ENCODE measurements at places on chromosomes 1 and 21.

GRCh38 chr1:159000070-159000409 is 9.7 kb upstream of the IFI16 start:
- DNase-seq: no peak

- no peak for DNase-seq
Measured at GRCh38 chr1:47675047-47675675, 237.3 kb downstream of the FOXD2 start.

DNA sequence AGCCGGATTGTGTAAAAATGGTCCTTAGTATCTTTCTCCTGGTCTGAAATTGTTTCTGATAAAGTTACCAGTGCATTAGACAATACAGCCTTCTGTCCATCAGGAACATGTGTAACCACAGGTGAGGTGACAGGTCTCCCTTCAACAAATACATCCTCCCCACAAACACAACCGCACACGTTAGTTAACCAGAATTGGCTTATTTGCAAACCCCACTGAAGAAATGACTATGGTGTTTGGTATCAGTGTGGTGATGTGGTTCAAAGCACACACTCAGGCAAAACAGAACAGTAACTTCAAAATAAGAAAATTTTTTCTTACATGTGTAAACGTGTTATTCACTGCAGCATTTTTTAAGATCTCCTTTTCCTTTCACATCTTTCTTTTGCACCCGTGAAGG is 517.2 kb upstream of the NR5A2 start:
- no peak for DNase-seq

- DNase-seq: no peak
Measured at GRCh38 chr21:45357436-45358260, 47.3 kb upstream of the COL18A1 start.

DNA sequence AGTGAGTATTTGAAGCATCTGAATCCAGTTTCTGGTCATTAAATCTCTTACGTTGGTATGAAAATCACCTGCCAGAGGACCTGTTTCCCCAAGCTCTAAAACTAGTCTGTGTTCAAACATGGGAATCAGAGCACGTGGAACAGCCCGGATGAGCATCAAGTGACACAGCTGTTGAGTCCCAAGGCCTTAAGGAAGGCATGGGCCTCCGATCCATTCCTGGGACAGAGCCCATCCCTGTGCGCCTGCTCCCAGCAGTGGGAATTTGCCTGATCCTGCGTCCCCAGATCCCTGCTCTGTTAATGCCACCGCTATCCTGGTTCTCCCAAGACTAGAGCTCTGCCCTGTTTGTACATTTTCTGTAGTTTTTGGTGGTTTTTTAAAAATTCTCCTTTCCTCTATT is 68.4 kb upstream of the FBXO28 start:
- no peak for DNase-seq

GRCh38 chr1:33443705-33444180 is 12.8 kb upstream of the PHC2 start:
- no peak for DNase-seq

DNA sequence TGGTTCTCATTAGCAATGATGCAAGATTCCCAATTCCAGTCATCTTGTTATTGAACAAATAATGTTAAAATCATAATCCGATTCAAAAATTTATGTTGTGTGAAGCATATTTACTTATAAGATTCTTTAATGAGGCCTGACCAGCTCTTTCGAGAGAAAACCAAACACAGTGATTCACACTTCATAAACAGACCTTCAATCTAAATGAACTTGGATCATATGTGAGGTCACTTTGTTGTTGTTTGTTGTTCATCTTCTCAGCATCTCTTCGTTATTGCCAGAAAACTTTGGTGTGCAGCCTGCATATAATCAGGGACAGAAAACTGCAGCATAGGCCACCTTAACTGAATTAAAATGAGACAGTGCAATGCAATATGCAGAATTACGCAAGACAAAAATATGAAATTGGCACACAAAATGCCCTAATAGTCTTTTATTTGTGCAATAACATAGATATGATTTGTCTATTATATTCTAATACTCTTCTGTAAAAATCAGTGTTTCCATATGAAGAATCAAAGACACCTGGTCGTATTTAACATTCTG is 30.1 kb downstream of the NCAM2 start:
- no peak for DNase-seq

DNA sequence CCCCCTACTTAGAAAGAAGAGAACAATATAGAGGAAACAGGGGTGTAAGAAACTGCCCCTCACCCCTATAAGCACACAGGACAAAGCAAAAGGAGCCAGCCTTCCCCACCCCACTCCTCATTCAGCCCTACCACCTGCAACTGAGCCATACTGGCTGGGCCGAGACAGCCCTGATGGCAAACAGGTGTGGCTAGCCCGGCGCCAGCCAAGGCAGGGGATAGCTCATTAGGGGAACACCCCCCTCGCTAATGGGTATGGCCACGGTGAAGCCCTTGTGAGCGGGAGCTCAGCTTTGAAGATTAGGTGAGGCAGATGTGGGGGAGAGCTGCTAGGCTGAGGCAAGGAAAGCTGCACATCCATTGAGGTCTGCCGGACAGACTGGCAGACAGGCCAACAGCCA is 65.5 kb downstream of the ERI3 start:
- no peak for DNase-seq

- no peak for DNase-seq
Measured at GRCh38 chr1:154584267-154584994, 16.9 kb downstream of the CHRNB2 start.

- DNase-seq: peak; percentile 71
Measured at GRCh38 chr1:51234721-51235425, 1.2 kb upstream of the RNF11 start.

DNA sequence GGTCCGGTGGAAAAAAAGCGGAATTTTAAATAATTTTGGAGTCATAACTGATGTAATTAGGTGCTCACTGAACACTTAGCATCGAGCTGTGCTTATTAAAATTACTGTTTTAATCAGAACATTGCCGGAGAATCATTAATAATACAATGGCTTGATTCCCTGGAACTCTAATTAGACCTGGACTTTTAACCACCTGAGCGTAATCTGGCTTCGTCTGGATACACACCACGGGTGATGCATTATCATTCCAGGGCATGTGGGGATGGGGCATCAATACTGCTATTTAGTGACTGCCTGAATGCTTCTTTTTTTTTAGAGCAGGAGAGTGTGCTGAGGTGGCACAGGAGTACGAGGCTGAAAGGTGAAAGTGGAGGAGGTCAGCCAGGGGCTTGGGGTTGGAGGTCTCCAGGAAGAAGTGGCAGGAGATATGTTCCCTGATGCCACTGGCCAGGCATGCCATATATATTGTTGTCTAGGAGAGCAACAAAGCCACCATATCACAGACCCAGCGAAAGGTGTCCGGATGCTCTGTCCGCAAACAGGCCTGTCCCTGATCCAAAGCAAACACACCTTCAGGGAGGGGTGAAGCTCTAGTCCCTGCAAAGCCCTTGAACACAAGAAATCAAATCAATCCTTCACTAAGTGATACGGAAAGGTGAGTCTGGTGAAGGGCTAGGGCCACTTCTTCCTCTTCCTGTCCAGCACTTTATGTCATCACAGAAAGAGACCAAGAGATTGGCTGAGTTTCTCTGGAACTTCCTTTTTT is 125.2 kb downstream of the PLXNA2 start:
- no peak for DNase-seq

GRCh38 chr21:45262041-45262581 is 25.6 kb downstream of the POFUT2 start:
- no peak for DNase-seq

DNA sequence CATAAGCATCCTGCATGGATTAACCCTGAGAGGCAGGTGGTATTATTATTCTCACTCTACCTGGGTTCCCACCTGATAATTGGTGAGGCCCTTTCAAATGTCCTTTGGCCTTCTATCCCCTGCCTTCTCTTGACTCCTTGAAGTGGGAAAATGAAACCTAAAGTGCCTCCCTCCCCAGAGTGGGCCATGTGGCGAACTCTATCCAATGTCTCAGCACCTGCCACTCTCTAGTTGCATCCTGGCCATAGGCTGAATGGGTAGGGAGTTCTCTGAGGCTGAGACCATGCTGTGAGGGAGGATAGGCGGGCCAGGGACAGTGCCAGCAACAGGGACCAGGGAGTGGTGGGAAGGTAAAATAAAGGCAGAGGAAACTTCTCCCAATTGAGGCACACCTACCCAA is 35.3 kb downstream of the ELF3 start:
- no peak for DNase-seq

DNA sequence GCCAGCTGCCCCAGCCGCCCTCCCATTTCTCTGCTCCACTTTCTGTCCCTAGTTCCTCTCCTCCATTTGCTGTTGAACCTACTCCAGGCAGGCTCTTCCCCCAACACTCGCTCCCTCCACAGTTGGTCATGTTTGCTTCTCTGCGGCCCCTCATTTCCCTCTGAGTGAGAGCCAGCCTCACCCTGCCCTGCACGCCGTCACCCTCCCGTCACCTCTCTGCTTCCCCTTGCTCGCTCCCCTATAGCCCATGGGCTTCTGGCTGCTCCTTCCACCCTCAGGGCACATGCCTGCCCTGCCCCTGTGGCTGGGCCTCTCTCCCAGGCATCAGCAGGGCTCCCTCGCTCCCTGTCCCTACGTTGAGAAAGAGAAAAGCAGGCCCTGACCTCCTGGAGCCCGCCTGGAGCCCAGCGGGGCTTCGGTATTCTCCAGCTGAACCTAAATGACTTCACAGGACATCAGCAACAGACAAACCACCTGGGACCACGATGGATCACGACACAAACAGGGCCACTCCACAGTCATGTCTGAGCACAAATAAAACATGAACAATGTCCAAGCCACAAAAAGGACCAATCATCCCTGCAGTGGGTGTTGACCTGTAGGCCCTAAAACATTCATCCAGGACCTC is 13.3 kb upstream of the THEMIS2 start:
- no peak for DNase-seq

- no peak for DNase-seq
Measured at GRCh38 chr1:61290525-61290924, 208.2 kb downstream of the NFIA start.

DNA sequence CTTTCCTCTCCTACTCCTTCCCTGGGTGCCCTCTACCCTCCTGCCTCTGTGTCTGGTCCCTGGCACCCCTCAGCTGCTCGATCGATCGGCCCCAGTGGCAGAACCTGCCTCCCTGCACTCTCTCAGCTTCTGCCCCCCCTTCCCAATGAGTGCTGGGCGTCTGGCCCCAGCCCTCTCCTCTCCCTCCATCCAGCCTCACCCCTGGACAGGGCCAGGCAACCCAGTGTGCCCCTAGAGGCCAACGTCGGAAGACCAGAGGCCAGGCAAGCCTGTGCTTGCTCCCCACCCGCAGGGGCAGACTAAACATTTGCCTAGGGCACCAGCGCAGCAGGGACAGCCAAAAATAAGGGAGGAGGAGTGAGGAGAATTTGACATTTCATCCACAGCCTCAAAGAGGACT is 43.5 kb downstream of the LGR6 start:
- DNase-seq: peak; percentile 67

GRCh38 chr21:26093122-26093521 is 77.4 kb downstream of the APP start:
- peak; percentile 70 for DNase-seq

DNA sequence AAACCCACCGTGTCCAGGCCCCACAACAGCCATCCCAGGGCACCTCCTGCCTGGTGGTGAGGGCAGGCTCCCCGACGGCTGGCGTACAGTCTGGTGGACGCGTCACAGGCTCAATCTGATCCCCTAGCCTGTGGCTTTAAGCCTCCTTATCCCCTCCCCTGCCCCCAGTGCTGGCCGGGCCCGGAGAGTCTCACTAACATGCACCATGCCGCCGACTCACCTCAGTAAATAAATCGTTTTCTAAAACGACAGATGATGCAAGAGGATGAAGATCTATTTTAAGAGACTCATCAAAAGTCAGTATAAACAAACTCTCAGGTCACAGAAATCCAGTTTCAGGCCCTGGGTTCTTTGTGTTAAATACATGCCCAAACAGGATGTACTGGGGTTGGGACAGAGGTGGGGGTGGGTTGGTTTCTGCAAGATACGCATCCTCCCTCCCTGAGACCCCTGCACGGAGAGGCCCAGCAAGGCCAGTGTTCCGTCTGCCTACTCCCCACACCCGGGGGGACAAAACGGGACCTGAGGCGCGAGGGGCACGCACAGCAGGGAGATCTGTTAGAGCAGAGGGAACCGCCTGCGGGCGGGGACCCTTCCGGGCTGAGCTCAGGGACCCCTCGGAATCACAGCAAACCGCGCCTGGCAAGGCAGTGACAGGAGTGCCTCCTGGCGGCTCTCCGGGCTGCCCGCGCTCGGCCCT is 3.1 kb downstream of the PANK4 start:
- DNase-seq: no peak

GRCh38 chr1:202968895-202969295 is 1.8 kb upstream of the CYB5R1 start:
- peak; percentile 83 for DNase-seq

GRCh38 chr1:206463137-206463536 is 7.1 kb upstream of the IKBKE start:
- no peak for DNase-seq

- DNase-seq: no peak
Measured at GRCh38 chr1:190679983-190680382, 202.3 kb upstream of the BRINP3 start.

DNA sequence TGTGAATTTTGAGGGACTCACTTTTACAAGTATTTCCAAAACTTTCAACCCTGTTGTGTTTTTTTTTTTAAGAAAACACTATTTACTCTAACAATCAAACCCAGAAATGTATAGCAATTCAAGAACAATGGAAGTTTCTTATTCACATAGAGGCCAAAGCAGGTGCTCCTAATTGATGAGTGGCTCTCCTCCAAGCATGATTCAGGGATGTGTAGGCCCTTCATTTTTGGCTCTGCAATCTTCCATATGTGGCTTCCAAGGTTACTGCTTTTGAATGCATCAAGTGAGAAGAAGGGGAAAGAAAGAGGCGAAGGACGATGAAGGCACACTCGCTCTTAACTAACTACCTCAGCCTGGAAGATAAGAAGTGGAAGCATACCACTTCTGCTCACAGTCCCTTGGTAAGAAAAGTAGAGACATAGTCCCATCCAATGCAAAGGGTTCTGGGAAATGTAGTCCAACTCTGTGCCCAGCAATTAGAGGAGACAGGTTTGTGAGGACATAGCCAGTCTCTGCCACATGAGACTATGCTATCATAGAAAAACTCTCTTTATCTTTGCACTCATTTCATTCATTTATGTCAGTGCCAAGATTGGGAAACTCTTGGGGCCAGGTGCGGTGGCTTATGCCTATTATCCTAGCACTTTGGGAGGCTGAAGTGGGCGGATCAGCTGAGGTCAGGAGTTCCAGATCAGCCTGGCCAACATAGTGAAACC is 46.0 kb downstream of the OPTC start:
- no peak for DNase-seq

DNA sequence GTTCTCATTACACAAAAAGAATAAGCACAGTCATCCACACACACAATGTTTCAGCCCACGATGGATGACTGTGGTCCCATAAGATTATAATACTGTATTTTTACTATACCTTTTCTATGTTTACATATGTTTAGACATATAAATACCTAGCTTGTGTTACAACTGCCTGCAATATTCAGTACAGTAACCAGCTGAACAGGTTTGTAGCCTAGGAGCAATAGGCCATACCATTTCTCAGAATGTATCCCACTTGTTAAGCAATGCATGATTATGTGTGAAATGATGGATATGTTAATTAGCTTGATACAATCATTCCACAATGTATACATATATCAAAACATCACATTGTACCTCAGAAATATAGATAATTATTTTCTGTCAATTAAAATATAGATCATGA is 33.2 kb upstream of the SAMD13 start:
- no peak for DNase-seq
